ENCODE measurements at places on chromosomes 2 and 18. TPM values are rescaled to one million over a fixed set of nuclear protein-coding genes. Genes with fewer than 3 reads are reported as not detected.

The SRD5A2 gene
- not detected for total RNA-seq

The CMPK2 gene
- 4.5 TPM for total RNA-seq

The CNTNAP5 gene
- not detected for total RNA-seq

The TEKT4 gene
- not detected for total RNA-seq

The AQP12B gene
- not detected for total RNA-seq

The GATA6 gene
- total RNA-seq = 19.0 TPM

The SERPINB10 gene
- total RNA-seq = 1.5 TPM

The ABCB11 gene
- not detected for total RNA-seq

The UGT1A5 gene
- total RNA-seq = 0.34 TPM

The NOTO gene
- total RNA-seq = not detected

The C2orf80 gene
- not detected for total RNA-seq

The ZAP70 gene
- total RNA-seq = 0.33 TPM

The HOXD1 gene
- total RNA-seq = 3.0 TPM

The LIMS2 gene
- total RNA-seq = not detected

The SP9 gene
- 0.24 TPM for total RNA-seq

- DNase-seq = no peak
Observed at GRCh38 chr18:67159662-67160061, 356.9 kb downstream of the DSEL start.

GRCh38 chr2:232815569-232815968 is 39.2 kb upstream of the KCNJ13 start:
- DNase-seq = no peak

DNA sequence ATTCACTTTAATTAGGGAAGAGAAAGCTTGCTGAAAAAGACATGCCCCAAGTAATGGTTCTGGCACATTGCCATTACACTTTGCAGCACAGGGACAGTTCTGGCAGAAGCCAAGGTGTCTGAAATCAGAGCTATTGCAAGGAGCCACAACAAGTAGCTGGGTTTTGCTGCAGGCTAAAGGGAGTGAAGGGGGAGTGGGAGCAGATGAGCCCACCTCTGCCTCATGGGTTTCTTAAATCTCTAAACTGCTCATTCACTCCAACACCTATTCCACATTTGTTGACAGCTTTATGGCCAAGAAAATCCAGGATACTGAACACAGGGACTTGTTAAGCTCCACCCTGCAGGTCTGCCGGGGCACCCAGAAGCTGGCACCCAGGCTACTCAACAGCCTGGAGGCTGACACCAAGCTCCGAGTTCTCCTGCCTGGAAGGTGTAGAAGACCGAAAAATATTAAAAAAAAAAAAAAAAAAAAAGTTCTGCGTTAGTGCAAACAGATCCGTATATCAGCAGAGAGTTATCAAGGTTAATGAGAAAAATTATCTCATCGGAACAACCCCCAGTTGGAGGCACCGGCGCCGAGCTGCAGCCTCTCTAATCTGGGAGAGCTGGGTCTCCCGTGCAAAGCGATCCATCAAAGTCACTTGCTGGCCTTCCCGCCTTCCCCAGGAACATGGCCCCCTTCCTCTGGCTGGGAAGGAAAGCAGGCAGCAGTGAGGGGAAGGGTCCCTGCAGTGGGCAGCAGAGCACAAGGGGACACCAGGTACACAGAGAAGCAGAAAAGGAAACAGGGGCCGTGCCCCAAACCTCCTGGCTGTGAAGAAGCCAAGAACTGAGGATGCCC is 123.7 kb downstream of the HNMT start:
- DNase-seq = no peak

GRCh38 chr2:98833172-98833916 is 102.4 kb upstream of the MGAT4A start:
- DNase-seq = no peak

DNA sequence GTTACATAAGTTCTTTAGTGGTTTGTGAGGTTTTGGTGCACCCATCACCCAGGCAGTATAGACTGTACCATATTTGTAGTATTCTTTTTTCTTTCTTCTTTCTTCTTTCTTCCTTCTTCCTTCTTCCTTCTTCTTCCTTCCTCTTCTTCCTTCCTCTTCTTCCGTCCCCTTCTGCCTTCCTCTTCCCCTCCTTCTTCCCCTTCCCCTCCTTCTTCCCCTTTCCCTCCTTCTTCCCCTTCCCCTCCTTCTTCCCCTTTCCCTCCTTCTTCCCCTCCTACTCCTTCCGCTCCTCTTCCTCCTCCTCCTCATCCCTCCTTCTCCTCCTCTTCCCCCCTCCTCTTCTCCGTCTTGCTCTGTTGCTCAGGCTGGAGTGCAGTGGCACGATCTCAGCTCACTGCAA is 41.6 kb downstream of the CAB39 start:
- DNase-seq = no peak

GRCh38 chr2:221791844-221792243 is 219.7 kb upstream of the EPHA4 start:
- DNase-seq = no peak

DNA sequence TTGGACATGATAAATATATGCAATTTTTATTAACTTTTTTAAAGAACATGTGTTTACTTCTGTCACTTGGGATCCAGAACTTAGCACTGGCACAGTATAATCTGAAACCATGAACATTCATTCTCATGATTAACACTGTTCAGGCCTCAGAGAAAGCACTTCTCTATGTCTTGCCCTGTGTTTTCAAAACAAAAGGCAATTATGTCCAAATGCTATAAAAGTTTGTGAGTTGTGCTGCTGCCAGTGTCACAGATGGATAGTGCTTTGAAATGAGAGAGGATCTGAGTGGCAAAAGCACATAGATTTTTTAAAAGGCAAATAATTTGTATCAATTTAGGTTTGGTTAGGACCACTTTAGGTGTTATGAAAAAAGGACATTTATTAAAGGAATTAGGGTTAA is 470.5 kb upstream of the FAM98A start:
- no peak for DNase-seq

- no peak for DNase-seq
Observed at GRCh38 chr2:15311201-15311907, 249.8 kb downstream of the NBAS start.

GRCh38 chr18:48868468-48869466 is 82.0 kb downstream of the SMAD7 start:
- peak; percentile 23 for DNase-seq

- peak; percentile 69 for DNase-seq
Observed at GRCh38 chr2:160229591-160229990, 29.5 kb upstream of the ITGB6 start.

- no peak for DNase-seq
Observed at GRCh38 chr2:21461754-21462240, 338.0 kb downstream of the TDRD15 start.

GRCh38 chr18:73544032-73544431 is 603.6 kb downstream of the FBXO15 start:
- DNase-seq = no peak

DNA sequence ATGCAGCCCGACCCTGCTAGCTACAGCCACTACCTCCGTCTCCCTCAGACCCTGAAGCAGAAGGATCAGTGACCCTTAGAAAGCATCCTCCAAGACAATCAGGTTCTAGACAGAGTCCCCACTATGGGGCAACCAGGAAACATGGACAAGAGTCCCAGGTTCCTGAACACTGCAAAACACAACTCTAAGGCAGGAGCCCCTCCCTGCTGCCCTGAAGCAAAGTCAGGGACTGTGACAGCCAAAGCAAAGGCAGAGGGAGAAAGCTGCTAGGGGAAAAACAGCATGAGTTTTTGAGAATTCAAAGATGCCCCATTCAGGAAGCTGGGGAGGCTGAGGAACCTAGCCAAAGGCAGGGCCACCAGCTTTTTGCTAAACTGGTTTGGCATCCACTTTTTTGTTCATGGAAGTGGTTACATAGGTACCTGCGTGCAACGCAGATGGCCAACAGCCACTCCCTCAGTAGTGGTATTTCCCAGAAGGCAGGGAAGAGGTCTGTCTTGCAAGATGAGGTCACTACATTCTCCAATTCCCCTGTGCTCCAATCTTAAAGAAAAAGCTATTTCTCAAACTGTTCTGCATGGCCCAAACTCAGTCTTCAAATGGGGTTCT is 33.2 kb downstream of the MYO5B start:
- no peak for DNase-seq

GRCh38 chr18:24414349-24415003 is 12.0 kb upstream of the IMPACT start:
- no peak for DNase-seq

GRCh38 chr2:166351319-166351718 is 24.4 kb downstream of the SCN9A start:
- no peak for DNase-seq

DNA sequence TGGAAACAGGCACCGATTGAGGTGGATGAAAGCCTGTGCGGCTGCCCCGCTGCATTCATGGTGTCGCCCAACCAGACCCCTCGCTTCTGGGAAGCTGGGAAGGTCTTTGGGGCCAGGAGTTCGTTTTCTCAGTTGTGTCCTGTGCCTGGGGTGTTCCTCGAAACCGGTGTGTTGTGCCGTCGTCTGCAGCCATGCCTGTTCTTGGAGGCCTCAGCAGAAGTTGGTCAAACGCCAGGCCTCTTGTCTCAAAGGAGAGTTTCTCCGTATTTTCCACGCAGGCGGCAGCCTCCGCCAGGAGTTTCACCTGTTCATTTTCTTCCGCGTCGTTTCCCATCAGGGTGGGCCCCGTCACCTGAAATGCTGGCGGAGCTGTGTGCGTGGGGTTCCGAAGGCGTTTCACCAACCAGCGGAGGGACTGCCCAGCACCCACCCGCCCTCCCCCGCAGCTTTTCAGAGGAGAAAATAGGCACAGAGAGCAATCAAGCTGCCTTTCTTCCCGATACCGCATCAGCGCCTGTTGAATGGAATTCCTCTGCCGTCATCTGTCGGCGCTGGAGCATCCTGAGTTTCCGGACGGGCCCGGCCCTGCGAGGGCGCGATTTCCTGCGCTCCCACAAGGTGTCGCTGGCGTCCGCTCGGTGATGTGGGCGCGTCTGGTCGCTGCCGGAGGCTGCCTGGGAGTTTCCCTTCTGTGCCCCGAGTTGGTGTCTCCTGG is 17.0 kb upstream of the NFATC1 start:
- peak; percentile 80 for DNase-seq
